ENCODE measurements at places on chromosomes 3 and 15.

- no peak for DNase-seq
Measured at GRCh38 chr3:23831517-23832394, 26.0 kb downstream of the UBE2E1 start.

- DNase-seq = no peak
Measured at GRCh38 chr3:190426806-190427507, 22.7 kb downstream of the TMEM207 start.

DNA sequence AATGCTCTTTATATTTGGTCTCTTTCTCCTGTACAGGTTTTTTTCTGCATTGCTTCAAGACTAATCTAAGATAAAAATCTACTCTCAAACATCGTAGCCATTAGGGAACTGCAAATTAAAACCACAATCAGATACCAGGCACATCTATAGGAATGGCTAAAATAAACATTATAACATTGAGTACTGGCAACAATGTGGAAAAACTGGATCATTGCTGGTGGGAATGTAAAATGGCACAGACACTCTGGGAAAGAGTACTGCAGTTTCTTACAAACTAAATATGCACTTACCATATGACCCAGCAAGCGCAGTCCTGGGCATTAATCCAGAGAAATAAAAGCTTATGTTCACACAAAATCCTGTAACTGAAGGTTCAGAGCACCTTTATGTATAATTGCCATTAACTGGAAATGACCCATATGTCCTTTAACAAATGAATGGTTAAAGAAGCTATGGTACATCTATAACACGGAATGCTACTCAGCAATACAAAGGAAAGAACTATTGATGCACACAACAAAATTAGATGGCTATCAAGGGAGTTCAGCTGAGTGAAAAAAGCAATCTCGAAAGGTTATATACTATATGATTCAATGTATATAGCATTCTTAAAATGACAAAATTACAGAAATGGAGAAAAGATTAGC is 6.3 kb downstream of the ABCC5 start:
- no peak for DNase-seq

DNA sequence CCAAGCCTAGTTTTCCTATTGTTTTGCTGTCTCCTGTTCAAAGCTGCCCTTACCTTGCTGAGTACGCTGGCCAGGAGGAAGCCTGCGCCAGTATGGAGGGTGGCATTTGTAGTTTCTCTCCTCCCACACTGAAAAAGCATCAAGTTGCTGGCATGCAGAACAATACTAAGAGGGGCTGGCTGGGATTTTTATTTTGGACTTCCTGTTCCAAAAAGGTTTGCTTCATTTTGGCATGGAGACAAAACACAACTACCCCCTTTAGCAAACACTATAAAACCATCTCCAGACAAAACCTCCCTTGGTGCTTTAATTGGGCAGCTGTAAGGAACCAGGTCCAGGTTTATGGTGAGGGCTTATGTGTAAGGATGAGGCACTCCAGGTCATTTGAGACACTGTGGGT is 457.6 kb downstream of the PDCD6IP start:
- DNase-seq = no peak

DNA sequence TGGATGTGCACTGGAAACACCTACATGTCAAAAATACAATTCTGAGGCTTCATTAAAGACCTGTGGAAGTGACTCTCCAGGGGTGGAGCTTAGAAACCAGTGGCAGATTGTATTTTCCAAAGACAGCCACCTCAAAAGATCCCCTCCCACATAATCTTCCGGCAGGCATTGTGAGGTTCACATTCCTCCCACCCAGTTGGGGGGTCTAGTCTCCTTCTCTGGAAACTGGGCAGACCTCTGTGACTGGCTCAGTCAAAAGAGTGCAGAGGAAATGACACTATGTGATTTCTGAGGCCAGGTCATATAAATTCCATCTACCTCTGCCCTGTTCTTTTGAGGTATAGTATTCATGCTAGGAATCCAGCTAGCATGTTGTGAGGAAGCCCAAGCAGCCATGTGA is 1.9 kb upstream of the CFAP92 start:
- DNase-seq = no peak

- no peak for DNase-seq
Measured at GRCh38 chr3:65666448-65667091, 372.1 kb downstream of the MAGI1 start.

DNA sequence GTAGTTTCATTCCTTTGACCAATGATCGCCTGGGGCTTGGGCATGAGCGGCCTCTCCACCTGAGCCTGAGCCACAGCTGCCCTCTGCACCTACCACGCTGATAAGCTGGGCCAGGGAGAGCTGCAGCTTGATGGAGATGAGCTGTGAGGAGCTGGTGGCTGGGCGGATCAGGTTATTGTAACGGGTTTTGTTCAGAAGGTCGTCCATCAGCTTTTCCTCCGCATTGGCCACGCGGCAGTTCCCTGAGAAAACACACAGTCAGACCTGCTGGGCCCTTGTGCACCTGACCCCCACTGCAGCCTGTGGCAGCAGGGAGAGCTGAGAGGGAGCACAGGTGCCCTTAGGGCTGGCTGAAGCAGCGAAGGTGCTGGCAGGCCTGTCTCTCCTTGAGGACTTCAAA is 5.7 kb downstream of the CHRNB4 start:
- DNase-seq = no peak

DNA sequence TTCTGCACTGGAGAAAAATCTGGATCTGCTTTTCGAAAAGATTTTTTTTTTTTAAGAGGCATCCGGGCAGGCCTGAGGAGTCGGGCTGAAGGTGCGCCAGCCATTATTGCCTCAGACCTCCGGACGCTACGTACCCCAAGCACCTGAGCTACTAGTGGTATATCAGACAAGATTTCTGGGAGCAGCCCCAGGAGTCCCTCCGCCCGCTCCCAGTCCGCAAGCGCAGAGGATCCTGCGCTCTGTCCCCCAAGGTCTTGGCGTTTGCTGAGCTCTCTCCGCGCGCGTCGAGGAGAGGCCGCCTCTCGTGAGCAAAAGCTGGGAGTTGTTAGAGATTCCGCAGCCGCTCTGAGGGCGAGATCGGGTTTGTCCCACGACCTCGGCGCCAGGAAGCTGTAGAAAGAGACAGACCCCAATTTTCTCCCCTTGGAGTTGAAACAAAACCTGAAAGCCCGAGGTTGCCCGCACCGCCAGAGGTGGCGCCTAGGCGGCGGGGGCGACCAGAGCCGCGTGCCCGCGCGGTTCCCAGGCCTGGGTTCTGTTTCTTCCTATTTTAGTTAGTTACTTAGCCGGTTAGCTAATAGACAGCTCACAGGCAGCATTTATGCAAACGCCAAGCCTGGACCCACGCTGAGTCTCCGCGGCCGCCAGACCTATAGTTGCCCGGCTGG is 72.5 kb upstream of the POLG start:
- DNase-seq = no peak

GRCh38 chr3:171420667-171421066 is 39.5 kb downstream of the TNIK start:
- no peak for DNase-seq

- no peak for DNase-seq
Measured at GRCh38 chr3:195226445-195226844, 44.5 kb downstream of the XXYLT1 start.

- peak; percentile 74 for DNase-seq
Measured at GRCh38 chr3:5071061-5071460, 51.0 kb upstream of the ARL8B start.

DNA sequence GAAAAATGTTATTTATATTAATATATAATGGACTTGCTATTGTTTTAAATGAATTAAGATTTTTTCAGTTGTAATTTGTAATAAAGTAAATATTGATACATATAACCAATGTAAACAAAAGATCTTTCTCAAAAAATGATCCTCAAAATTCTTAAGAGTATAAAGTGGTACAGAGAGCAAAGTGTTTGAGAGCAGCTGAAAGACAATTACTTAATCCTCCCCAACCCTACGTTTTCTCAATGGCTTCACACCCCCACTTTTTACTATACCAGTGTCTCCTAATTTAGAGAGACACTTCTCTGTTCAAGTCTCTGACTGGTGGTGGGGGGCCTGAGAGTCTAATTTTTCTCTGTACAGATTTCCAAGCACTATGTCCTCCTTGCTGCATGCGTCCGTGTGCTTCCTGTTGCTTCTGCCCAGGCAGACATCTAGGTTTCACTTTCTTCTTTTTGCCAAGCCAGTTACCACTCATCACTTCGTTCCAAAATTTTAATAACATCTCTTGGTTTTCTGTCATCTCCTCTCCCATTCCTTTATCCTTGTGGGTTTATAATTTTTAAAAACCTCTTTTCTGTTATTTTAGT is 276.3 kb upstream of the DNAJC19 start:
- no peak for DNase-seq

Measured in GM03348 (cell line).